Stimulated activated naive CD8-positive, alpha-beta T cell treated with anti-CD3 and anti-CD28 coated beads, Interleukin-15, Interleukin-2, amounts not matched to agents 100 U/mL and 50 U/mL, for 24 hours (primary cell): ENCODE measurements at places on chromosomes 3 and 15.

GRCh38 chr3:126338790-126339288 is 18.4 kb downstream of the KLF15 start:
- DNase-seq, result no peak

DNA sequence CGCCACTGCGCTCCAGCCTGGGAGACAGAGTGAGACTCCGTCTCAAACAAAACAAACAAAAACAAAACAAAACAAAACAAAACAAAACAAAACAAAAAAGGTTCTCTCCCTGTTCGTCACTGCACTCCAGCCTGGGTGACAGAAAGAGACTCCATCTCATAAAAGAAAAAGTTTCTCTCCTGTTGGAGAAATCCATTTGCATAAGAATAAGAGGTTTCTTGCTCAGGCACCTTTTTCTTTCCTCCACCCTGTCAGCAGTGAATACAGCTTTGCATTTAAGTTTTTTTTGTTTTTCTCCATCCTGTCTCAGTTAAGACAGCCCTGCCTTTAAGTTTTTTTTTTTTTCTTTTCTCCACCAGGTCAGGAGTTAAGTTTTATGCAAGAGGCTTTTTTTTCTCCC is 109.5 kb downstream of the DPH6 start:
- DNase-seq, result no peak

DNA sequence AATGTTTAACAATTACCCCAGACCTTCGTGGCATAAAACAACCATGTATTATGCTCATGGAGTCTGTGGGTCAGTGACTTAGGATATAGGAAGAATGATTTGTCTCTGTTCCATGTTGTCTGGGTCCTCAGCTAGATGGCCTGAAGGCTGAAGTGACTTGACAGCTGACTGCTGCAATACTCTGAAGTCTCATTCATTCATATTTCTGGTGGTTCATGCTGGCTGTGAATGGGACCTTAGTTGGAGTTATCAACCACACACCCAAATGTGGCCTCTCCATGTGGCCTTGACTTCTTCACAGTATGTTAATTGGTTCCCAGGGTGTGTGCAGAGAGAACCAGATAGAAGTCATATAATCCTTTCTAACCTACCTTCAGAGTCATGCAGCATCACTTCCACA is 145.1 kb upstream of the BFSP2 start:
- DNase-seq, result no peak

GRCh38 chr15:83565553-83566159 is 88.3 kb upstream of the ADAMTSL3 start:
- no peak for DNase-seq

- DNase-seq, result no peak
These were observed 81.6 kb downstream of the OCA2 start for GRCh38 chr15:28017423-28017924.

- no peak for DNase-seq
These were observed 4.8 kb downstream of the FBLN2 start for GRCh38 chr3:13553686-13554085.

GRCh38 chr15:101048581-101049030 is 129.4 kb downstream of the LRRK1 start:
- no peak for DNase-seq

DNA sequence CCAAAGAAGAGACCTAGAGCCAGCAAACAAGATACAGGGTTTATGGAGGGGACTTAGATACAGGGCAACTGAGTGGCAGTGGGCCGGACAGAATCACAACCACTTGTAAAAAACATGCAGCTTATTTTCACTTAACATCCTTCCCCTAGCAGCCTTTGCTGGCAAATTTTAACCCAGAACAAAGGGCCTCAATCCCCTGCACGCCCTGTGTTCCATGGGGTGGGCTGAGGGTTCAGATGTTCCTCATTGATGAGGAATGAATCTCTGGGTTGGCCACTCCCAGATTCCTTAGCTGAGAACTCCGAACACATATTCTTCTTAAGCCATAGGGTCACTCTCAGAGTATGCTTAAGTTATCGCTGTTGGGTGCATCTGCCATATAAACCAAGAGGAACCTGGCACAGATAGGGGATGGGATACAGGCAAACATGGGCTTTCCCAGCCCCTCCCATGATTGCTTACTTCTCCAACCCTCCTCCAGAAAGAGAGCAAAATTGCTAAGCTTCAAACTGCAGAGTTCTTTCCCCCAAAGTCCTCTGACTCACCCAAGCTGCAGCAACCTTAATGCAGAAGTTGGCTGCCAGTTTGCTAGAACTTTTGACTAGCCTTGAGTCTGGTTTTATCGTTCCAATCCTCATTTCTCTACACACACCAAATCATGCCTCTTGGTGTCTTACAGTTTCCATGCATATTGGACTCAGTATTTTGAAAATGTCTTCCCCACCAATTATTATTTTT is 146.9 kb downstream of the CD47 start:
- DNase-seq, result no peak

DNA sequence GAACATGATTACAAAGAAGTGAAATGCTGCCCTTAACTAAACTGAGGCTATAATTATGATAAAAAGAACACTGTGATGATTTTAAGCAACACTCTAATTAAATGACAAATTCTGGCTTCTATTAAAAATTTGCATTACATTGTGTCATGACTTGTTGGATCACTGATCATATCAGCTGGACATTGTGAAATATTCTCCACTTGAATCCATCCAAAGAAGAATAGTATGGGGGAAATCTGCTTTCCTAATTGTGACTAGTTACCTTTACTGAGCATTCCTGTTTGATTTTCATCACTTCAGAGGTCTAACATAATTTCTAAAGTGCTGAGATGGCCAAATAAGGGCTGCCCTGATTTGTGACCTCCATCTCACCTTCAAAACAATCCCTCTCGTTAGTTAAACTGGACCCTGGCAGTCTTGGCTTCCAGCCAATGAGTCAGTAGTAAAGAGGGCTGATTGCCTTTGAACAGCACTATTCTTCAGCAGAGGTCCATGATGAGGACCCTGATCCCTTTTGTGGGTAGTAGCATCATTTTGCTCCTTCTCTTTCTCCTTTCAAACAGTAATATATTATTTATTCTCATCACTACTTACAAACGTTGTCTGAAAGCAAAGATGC is 53.5 kb upstream of the LEKR1 start:
- DNase-seq, result no peak

GRCh38 chr15:96130734-96131133 is 199.8 kb upstream of the NR2F2 start:
- DNase-seq, result no peak

DNA sequence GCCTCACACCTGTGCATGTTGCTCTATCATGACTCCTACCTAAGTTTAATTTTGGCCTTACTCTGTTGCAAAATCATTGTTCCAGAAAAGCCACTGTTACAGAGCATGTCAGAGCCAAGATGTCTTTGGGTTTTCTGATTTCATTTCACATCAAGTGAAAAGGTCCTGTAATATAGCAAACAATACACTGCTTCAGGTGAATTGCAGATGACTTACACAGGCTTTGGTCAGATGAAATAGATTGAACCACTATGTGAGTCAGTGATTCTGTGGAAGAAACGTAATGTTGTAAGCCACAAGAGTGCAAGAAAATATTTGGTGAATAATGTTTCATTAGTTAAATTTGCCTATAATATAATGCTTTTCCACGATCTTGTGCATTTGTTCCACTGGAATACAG is 22.7 kb downstream of the EBLN2 start:
- DNase-seq, result no peak

- no peak for DNase-seq
These were observed 22.3 kb upstream of the SFMBT1 start for GRCh38 chr3:53068176-53068575.

GRCh38 chr3:186492385-186492984 is 51.7 kb downstream of the CRYGS start:
- no peak for DNase-seq

DNA sequence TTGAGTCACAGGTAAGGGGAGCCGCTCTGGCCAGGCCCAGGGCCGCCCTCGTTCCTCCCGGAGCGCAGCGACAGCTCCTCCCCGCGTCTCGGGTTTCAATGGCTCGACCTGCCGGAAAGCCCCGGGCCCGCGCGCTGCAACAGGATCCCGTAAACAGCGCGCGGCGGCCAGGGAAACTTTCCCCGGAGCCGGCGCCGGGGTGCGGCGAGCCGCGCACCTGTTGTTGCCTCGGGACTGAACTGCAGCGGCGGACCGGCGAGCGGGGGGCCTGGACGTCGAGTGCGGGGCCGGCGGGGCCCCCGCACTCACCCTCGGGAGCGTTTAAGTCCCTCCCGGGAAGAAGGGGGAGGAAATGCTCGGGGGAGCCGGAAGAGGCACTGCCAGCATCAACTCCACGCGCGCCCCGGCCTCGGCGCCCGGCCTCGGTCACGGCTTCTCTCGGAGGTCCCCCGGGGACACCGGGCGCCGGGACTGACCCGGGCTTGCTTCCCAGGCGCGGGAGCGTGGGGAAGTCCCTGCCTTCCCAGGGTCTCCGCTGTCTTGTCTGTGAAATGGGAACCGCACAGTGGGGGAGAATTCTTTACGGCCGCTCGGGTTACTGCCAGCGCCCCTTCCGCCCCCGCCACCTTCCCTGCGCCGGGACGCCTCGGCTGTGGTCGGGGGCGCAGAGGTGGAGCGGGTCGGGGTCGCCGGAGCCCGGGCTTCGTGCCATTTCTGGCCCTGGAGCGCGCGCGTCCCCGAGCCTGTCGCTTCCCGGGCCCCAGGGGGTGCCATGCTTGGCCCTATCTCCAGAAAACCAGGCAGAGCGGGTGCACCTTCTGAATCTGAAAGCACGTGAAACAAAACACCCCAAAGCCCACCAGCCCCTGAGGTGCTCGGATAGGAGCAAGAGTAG is 7.5 kb upstream of the PGPEP1L start:
- peak; percentile 52 for DNase-seq

GRCh38 chr3:61236556-61236955 is 14.7 kb downstream of the FHIT start:
- DNase-seq, result no peak

DNA sequence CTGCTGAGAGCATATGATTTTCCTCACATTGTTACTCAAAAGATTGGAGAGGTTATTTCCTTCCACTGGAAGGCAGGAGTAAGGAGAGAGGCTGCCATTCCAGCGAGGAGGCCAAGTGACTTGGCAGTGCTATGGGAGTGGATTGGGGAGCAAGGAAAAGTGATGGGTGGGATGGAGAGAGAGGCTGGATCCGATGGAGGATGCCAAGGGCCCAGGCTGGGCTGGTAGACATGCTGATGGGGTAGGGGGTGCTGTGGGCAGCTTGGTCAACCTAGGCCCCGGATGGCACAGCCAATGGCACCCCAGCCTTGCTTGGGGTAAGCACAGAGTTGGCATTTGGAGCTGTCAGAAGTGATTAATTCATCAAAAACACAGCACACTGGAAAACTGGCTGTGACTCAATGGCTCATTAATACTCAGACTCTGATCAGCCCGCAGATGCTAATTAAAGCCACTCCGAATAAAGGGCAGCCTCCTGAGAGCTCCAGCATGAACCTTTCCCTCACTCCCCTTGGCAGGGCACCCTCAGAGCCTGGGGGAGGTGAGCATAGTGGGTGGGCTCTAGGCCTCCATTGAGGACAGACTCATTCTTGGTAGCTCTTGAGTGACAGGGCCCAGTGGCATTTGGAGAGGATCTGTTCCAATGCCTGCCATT is 22.1 kb upstream of the SLC6A1 start:
- no peak for DNase-seq

DNA sequence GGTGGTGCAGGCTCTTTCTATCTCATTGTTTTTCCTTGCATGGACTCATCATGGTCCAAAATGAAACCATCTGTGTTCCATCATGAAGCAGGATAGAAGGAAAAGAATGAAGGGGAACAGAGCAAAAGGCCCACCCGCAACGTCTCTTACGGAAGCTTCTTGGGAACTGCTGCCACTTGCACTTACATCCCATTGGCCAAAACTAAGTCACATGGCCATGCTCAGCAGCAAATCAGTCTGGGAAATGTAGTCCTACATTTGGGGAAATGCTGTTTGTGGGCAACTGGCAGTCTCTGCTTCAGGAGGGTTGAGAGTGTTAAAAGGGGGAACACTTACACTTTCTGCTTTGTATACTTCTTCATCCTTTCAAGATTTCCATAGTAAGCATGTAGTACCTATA is 191.6 kb downstream of the SV2B start:
- no peak for DNase-seq

DNA sequence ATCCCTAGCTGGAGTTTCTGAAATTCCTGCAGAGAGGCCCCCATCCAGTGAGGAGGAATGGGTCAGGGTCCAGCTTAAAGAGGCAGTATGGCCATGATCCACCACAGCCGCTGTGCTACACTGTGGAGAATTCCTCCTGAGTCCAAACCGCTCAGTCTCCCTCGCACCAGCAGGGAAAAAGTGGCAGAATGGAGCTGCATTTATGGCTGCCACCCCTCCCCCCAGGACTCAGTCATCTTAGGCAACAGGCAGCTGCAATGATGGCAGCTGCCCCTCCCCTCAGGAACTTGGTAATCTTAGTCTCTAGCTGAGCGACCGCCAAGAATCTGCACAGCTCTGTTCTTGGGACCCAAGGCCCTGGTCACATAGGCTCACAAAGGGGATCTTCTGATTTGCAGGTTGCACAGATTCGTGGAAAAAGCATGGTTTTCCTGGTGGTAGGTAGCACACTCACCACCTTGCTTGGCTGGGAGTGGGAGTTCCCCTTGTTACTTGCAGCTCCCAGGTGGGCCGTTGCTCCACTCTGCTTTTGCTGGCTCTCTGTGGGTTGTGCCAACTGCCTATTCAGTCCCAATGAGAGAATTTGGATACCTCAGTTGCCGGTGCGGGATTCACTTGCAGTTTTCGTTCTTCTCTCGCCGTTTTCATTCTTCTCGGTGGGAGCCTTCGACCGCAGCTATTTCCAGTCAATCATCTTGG is 204.1 kb downstream of the STXBP5L start:
- no peak for DNase-seq

DNA sequence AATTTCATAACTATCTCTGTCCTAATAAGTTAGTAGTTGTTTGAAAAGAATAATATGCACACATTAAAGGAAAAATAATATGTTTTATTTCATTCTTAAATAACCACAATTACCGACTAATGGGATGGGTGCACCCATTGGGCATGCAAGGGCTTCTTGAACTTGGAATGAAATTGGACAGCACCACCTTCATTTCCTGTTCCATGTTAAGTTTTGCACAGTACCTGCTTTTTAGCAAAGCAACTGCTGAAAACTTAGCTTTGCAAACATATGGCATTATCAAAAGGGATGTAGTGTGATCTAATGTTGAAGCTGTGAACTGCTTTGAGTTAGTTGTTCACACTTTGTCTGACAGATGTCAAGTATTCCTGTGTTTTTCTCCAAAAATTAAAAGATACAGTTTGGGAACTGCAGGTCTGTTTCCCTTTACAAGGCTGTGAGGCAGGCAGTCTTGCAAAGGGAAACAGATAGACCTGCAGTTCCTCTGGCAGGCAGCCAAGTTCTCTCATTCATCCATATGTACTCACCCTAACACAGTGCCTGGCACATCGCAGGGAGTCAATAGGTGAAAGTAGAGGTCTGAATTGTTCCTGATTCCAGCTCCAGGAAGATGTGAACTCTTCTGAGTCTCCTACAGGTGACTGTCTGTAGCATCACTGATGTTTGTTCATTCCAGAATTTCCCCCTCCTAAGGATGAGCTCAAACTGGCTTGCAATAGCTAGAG is 64.3 kb upstream of the GOLGA8B start:
- DNase-seq, result no peak

DNA sequence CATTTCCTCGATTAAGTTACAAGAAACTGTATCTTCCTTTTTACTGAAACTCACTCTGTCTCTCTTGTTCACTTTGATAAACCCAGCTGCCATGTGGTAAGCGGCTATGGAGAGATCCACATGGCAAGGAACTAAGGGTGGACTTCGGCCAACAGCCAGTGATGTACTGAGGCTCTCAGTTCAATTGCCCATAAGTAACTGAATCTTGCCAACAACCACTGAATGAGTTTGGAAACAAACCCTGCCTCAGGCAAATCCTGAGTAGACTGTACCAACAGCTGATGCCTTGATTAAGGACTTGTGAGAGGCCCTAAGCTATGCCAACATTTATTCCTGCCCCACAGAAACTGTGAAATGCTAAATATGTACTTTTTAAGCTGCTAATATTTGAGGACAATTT is 433.5 kb downstream of the PLOD2 start:
- DNase-seq, result no peak
